ENCODE measurements at places on chromosomes 5 and 9.

GRCh38 chr9:113269355-113269754, 6.0 kb downstream of the CDC26 start:
- DNase-seq = no peak
- H3K4me3 ChIP-seq = no peak overlapping the region
- H3K4me1 ChIP-seq = peaks cover 12% of the 10 kb centered on the region
- H3K27me3 ChIP-seq = no peaks in the 10 kb centered on the region

DNA sequence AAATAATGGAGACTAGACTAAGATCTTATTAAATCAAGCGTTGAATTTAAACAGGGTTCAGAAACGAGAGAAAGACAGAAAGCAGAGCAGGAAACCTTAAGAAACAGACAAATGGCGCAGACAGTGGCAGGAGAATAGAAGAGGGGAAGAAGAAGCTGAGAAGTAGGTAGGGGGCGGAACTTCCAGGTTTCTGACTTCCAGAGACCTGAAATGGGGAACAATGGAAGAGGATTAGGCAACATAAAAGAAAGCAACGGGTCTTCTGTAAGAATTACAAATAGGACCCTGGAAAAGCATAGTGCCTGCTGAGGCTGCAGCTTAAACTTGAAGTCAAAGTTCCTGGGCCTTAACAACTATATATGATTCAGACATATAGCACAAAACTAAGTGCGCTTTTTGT, 101.7 kb downstream of the BNC2 start:
- no peak overlapping the region for H3K4me3 ChIP-seq
- no peak overlapping the region for H3K27ac ChIP-seq
- no peaks in the 10 kb centered on the region for H3K36me3 ChIP-seq
- H3K27me3 ChIP-seq = no peaks in the 10 kb centered on the region
- DNase-seq = no peak

DNA sequence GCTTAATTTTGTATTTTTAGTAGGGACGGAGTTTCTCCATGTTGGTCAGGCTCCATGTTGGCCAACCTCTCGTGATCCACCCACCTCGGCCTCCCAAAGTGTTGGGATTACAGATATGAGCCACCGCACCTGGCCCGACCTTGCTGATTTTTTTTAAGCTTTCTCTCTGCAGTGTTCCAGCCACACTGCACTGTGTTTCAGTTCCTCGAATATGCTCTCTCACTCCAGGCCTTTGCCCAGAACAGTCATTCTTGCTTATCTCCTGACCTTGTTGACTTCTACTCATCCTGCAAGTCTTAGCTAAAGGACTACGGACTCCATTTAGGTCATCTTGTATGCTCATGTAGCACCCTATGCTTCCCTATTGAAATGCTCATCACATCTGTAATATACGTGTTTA, 3.3 kb downstream of the SNAPC3 start:
- H3K36me3 ChIP-seq = peaks cover 21% of the 10 kb centered on the region
- peaks cover 26% of the 10 kb centered on the region for H3K4me1 ChIP-seq
- H3K4me3 ChIP-seq = peak overlapping the region; percentile 70
- peak overlapping the region; percentile 91 for H3K27ac ChIP-seq
- no peak for DNase-seq

- H3K36me3 ChIP-seq = peaks cover 5% of the 10 kb centered on the region
- H3K4me3 ChIP-seq = no peak overlapping the region
- DNase-seq = no peak
- H3K4me1 ChIP-seq = no peaks in the 10 kb centered on the region
Measured at GRCh38 chr9:120648581-120649197, 65.6 kb downstream of the MEGF9 start.

GRCh38 chr9:37350486-37351190, 71.9 kb upstream of the GRHPR start:
- H3K27ac ChIP-seq = no peak overlapping the region
- H3K27me3 ChIP-seq = no peaks in the 10 kb centered on the region
- no peak overlapping the region for H3K4me3 ChIP-seq
- peaks cover 32% of the 10 kb centered on the region for H3K36me3 ChIP-seq
- H3K4me1 ChIP-seq = peaks cover 7% of the 10 kb centered on the region

- DNase-seq = no peak
- peak overlapping the region; percentile 75 for H3K27ac ChIP-seq
- no peaks in the 10 kb centered on the region for H3K27me3 ChIP-seq
- H3K36me3 ChIP-seq = peaks cover 9% of the 10 kb centered on the region
- peaks cover 7% of the 10 kb centered on the region for H3K4me1 ChIP-seq
Measured at GRCh38 chr9:137590123-137590468, 216 bp downstream of the ZMYND19 start.

GRCh38 chr9:91275655-91276054, 86.1 kb downstream of the AUH start:
- peak overlapping the region; percentile 41 for H3K27ac ChIP-seq
- no peaks in the 10 kb centered on the region for H3K27me3 ChIP-seq
- no peak overlapping the region for H3K4me3 ChIP-seq

- peak overlapping the region; percentile 89 for H3K4me3 ChIP-seq
- peaks cover 2% of the 10 kb centered on the region for H3K27me3 ChIP-seq
- DNase-seq = no peak
- H3K36me3 ChIP-seq = no peaks in the 10 kb centered on the region
- peak overlapping the region; percentile 91 for H3K27ac ChIP-seq
- peaks cover 13% of the 10 kb centered on the region for H3K4me1 ChIP-seq
Measured at GRCh38 chr5:159309689-159310433, 20.4 kb downstream of the IL12B start.

DNA sequence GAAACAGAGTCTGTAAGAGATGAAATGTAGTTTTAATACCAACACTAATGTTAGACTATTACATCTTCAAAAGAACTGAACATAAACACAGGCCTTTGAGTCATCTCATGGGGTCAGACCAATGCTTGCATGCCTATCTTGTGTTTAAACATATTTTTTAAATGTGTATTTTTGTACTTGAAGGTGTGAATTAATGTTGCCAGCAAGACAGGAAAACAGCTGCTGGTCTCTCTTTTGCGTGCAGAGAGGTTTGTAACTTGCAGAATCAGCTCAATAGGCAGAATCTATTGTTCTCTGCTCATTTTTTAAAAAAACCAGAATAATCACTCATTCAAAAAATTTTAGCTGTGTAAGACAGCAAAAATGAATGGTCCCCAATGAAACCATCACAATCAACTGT, 180.2 kb downstream of the ALDH1A1 start:
- H3K27me3 ChIP-seq = peaks cover 3% of the 10 kb centered on the region
- no peak overlapping the region for H3K4me3 ChIP-seq
- no peak overlapping the region for H3K27ac ChIP-seq
- no peaks in the 10 kb centered on the region for H3K4me1 ChIP-seq
- DNase-seq = no peak

- H3K36me3 ChIP-seq = no peaks in the 10 kb centered on the region
- no peak overlapping the region for H3K4me3 ChIP-seq
- H3K27me3 ChIP-seq = peaks cover 27% of the 10 kb centered on the region
- H3K4me1 ChIP-seq = no peaks in the 10 kb centered on the region
Measured at GRCh38 chr9:137989999-137990715, 112.6 kb downstream of the CACNA1B start.

DNA sequence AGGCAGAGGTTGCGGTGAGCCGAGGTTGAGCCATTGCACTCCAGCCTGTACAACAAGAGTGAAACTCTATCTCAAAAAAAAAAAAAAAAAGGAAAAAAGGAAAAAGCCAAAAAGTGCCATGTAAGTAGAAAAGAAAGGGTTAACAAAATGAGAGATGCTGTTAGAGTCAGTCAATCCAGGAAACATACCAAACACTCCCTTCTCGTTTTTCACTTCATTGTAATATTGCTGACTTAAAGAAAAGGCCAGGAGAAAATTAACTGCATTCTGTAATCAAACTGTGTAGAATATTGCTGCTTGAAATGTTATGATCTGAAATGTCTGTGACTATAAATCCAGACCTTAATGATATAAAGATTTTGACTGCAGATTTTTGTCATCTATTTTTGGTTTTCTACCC, 379.1 kb downstream of the ENC1 start:
- H3K4me1 ChIP-seq = peaks cover 6% of the 10 kb centered on the region
- no peaks in the 10 kb centered on the region for H3K36me3 ChIP-seq
- no peak for DNase-seq
- peaks cover 10% of the 10 kb centered on the region for H3K27me3 ChIP-seq
- H3K4me3 ChIP-seq = no peak overlapping the region

DNA sequence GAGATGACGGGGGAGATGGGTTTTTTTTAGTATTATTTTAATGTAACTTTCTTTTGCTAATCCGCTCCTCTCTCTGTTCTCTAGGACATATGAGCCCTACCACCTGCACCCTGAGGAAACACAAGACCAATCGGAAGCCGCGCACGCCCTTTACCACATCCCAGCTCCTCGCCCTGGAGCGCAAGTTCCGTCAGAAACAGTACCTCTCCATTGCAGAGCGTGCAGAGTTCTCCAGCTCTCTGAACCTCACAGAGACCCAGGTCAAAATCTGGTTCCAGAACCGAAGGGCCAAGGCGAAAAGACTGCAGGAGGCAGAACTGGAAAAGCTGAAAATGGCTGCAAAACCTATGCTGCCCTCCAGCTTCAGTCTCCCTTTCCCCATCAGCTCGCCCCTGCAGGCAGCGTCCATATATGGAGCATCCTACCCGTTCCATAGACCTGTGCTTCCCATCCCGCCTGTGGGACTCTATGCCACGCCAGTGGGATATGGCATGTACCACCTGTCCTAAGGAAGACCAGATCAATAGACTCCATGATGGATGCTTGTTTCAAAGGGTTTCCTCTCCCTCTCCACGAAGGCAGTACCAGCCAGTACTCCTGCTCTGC, 4.8 kb downstream of the MSX2 start:
- H3K36me3 ChIP-seq = no peaks in the 10 kb centered on the region
- H3K27ac ChIP-seq = no peak overlapping the region
- no peaks in the 10 kb centered on the region for H3K4me1 ChIP-seq
- no peak for DNase-seq
- no peak overlapping the region for H3K4me3 ChIP-seq

GRCh38 chr9:90927496-90927895, 125.9 kb downstream of the SYK start:
- H3K4me1 ChIP-seq = peaks cover 12% of the 10 kb centered on the region
- H3K27me3 ChIP-seq = no peaks in the 10 kb centered on the region
- H3K36me3 ChIP-seq = no peaks in the 10 kb centered on the region
- H3K27ac ChIP-seq = no peak overlapping the region

DNA sequence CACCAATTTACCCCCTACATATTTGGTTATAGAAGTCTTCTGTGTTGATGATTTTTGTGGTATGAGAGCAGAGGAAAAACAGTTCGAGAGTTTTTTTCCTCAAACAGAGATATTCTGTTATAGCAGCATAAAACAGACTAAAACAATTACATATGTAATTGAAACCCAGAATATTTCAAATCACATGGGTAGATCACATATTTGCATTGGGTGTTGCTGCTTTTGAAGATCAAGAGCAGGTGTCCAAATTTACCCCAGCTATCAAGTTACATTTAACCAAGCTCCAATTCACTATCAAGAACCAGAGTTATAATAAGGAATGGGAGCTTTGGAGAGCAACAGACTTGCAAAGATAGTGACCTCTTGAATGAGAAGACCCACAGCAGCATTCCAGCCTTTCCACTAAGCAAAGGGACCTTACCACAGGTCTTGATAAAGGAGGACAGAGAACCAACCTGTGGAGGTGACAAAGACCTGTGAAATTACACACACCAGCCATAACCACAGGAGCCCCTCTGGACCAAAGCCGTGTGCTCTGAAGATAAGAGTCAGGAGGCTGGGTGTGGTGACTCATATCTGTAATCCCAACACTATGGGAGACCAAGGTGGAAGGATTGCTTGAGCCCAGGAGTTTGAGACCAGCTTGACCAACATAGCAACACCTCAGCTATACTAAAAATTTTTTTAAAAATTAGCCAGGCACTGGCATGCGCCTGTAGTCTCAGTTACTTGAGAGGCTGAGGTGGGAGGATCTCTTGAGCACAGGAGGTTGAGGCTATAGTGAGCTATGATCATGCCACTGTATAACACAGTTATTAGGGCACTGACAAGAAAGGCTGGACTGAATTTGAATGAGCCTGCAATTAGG, 4.0 kb upstream of the CCL28 start:
- no peaks in the 10 kb centered on the region for H3K4me1 ChIP-seq
- H3K27me3 ChIP-seq = no peaks in the 10 kb centered on the region
- H3K27ac ChIP-seq = no peak overlapping the region

DNA sequence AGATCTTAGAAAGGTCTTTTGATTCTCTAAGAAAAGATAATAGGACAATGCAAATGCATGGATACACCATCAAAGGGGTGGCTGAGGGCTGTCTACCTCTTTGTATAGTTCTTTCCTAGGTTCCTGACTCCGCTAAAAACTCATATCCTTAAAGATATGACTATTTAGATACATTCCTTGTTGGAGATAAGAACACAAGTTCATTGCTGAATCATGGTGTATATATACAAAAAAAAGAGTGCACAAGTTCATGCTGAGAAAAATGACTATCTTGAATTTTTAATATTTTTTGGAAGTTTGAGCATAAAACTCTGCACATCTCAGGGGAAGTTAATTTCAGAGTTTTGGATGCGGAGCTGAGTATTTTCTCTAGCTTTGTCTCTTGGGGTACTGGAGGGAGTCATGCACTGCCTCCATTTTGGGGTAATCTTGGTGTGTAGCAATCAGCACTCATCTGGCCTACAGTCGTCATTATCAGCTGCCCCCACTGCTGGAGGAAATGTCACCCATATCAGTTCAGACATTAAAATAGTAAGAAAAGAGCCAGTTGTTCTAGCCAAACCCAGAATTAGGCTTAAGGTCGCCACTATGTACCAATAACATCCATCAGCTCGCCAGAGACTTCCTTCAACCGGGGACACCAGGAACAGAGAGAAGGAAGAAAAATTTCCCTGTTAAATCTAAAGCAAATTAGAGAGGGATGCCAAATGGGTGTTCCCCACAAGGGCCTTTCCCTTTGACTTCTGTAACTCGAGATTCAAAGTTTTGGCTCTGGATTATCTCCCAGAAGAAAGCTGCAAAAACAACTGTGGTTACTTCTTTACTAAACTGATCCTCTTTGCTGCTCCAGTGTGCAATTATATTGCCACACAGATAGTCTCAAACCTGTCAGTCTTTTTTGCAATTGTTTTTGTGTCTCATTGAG, 49.0 kb downstream of the PTTG1 start:
- H3K4me1 ChIP-seq = peaks cover 40% of the 10 kb centered on the region
- no peak for DNase-seq

DNA sequence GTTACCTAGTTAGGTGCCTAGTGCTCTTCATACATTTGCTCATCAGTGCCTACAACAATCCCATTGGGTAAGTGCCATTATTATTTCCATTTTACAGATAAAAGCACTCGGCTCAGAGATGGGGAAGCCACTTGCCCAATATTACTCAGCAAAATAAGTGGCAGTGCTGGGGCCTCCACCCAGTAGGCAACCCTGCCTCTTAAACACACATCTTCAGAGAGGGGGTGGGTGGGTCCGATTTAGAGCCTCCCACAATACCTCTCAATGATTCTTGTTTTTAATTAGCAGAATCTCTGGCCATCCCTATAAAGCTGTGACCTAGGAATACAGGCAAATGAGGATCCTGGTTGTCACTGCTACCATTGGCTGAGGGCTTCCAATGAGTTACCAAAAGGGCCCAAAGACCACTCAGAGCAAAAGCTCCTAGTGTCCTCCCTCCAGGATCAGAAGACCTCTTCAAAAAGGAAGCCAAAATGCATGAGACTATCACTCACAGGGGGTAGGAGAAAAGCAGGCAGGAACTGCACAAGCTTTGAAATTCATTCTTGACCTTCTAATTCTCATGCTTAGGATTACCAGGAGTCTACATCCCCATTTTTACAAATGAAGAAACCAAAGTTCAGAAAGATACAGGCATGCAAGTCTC, 36.1 kb upstream of the UBE2D2 start:
- no peaks in the 10 kb centered on the region for H3K36me3 ChIP-seq
- H3K27ac ChIP-seq = peak overlapping the region; percentile 77
- peaks cover 16% of the 10 kb centered on the region for H3K4me1 ChIP-seq
- no peaks in the 10 kb centered on the region for H3K27me3 ChIP-seq
- DNase-seq = no peak

- peak overlapping the region; percentile 79 for H3K4me3 ChIP-seq
- peaks cover 27% of the 10 kb centered on the region for H3K27me3 ChIP-seq
- no peaks in the 10 kb centered on the region for H3K36me3 ChIP-seq
Measured at GRCh38 chr5:116576053-116576713, 1.6 kb upstream of the SEMA6A start.

GRCh38 chr5:38543074-38543473, 13.4 kb downstream of the LIFR start:
- H3K4me3 ChIP-seq = no peak overlapping the region
- H3K27ac ChIP-seq = no peak overlapping the region
- H3K4me1 ChIP-seq = no peaks in the 10 kb centered on the region

All from memory B cell (primary cell).